ENCODE measurements at places on chromosomes 1 and 21. TPM values are rescaled to one million over a fixed set of nuclear protein-coding genes. Genes with fewer than 3 reads are reported as not detected.

The SERPINC1 gene
- 0.34 TPM for total RNA-seq

The HSD3B1 gene
- total RNA-seq = not detected

The SMIM1 gene
- not detected for total RNA-seq

The OR2T29 gene
- total RNA-seq = not detected

The MECR gene
- 22.5 TPM for total RNA-seq

The MFSD2A gene
- 13.8 TPM for total RNA-seq

DNA sequence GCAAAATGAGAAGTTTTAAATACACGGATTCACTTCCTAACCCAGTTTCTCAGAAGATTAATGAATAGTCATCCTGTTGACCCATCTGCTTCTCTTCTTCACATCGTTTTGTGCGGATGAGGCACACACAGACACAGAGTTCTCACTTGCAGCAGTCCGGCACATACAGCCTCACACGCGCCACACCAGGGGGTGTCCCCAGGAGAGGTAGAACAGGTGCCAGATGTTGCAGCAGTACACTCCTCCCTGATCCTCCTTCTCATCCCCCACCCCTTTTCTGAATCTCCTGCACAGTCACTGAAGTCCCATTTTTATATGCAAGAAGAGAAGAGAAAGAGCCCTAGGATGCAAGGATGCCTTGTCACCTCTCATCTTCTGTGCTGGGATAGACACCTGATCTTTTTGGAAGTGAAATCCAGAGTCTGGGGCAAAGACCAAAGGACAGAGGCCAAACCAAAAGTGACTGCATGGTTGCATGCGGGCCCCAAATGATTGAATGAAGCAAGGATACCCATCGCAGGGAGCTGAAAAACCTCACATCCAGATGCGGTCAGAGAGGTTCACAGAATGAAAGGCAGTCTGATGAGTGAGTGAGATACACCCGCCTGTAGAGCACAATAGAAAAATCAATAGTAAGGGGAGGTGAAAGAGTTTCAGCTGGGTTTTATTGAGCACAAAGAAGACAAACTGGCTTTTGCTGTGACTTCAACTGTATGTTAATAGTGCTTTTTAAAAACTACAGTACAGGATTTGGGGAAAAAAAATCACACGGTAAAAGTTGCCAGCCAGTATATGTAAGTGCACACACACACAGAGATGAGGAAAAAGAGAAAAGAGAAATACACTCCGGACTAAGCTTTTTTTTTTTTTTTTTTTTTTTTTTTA lies 28.9 kb downstream of the PBX1 start:
- no peak for DNase-seq

GRCh38 chr1:156009404-156009803 lies 11.3 kb downstream of the SSR2 start:
- DNase-seq = no peak

DNA sequence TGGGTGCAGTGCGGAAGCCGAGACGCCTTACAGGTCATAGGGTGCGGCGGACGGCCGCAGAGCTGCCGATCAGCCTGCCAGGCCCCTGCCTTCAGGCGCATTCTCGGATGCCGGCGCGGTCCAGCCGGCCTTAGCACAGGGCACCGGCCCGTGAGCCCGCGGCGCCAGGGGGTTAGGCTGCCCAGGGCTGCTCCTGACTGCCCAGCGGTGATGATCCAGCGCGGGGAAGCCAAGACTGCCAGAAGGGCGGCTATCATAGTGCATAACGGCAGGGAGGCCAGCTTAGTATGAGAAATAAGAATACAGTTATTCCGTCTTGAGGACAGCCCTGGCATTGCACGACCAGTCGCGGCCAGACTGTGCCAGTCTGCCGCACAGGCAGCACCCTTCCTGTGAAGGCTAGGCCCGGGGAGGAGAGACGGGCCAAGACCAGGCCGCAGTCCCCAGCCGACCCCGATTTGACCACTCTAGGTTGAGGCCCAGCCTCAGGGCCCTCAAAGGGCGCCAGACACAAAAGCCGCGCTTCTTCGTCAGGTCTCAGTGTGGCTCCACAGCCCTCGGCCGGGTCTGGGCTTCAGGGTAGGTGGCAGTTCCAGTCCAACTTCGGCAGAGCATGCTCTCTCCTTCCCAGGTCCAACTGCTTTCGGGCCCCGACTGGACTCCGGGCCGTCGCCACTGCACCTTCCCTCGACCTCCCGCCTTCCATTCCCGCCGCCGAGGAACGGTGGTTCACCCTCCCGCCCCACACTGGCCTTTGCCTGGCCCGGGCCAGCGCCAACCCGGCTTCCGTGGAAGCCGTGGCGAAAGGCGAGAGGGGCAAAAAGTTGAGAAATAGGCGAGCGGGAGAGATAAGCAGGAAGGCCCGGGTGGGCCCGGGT lies 829 bp downstream of the ALX3 start:
- no peak for DNase-seq

GRCh38 chr1:181149326-181150125 lies 61.0 kb downstream of the IER5 start:
- no peak for DNase-seq

DNA sequence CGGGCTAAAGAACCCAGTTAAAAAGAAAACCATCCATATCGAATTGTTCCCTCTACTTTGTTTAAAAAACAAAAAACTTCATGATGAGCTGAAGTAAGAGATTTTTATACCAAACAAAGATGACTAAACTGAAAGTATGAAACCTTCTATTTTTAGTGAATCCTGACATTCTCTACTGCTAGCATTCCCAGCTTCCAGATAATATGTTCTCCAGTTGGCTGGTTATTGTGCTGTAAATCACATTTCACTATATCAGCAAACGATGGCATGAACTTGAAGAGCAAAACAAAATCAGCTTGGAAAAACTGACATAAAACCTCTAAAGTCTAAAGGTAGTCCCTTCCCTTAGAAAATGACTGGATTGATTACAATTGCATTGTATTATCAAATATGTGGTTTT lies 68.1 kb upstream of the APP start:
- DNase-seq = no peak

GRCh38 chr1:52533713-52534112 lies 19.2 kb downstream of the TUT4 start:
- no peak for DNase-seq

- DNase-seq = no peak
Measured at GRCh38 chr21:15893902-15894301, 164.1 kb downstream of the USP25 start.

GRCh38 chr1:206448471-206448870 lies 21.8 kb upstream of the IKBKE start:
- DNase-seq = no peak

GRCh38 chr1:199279872-199280645 lies 641.2 kb downstream of the PTPRC start:
- DNase-seq = no peak

DNA sequence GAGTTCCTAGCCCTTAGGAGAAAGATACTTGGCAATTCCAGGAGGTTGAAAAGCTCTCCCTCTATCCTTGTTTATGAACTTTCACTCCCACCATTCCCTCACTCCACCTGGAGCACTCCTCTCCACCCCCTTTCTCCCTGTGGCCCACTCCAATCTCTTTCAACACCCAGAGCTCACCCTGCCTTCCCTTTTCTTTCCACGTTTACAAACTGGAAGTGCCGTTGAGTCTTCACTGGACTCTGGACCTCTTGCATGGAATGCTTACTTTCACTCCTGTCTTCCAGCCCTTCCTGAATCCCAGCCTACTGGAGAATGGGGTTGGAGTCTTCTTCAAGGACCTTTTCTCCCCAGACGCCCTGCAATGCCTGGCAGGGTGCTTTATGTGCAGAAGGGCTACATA lies 198.5 kb downstream of the RHOU start:
- DNase-seq = no peak

- no peak for DNase-seq
Measured at GRCh38 chr1:192147696-192148095, 10.6 kb upstream of the RGS18 start.

GRCh38 chr21:45305836-45306235 lies 18.1 kb upstream of the POFUT2 start:
- DNase-seq = no peak

DNA sequence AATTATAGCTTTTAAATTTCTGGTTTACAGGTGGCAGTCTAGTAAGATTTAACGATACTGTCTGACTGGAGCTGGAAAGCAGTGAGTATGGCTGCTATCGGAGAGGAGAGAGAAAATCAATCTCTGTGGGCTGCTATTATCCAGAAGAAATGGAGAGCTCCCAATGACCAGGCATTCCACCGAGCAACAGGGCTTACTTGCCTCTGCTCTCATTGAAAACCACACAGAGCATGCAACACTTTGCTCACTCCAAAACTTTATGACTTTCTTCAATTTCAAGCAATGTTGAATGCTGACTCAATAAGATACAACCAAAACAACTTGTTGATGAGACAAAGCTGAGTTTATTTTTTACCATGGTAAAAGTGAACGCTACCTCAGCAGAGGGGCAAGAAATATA lies 337.0 kb upstream of the NCAM2 start:
- no peak for DNase-seq

- DNase-seq = no peak
Measured at GRCh38 chr1:214707306-214708087, 104.5 kb downstream of the CENPF start.

DNA sequence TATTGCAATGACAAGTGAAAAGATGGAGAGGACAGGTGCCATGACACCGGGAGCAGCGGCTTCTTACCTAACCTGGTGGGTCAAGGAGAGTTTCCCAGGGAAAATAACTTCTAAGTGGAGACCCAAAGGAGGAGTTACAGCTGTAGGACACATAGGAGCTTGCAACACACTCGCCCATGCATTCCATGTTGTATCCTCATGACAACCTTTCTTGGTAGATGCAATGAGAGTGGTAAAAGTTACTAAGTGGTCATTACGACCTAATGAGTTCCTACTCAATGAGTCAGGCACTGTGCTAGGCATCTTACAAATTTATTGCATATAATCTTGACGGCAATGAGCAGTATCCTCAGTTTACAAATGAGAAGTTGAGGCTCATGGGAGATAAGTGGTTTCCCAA lies 119.5 kb upstream of the HOOK1 start:
- no peak for DNase-seq

GRCh38 chr1:199799116-199799515 lies 228.4 kb upstream of the NR5A2 start:
- DNase-seq = no peak

DNA sequence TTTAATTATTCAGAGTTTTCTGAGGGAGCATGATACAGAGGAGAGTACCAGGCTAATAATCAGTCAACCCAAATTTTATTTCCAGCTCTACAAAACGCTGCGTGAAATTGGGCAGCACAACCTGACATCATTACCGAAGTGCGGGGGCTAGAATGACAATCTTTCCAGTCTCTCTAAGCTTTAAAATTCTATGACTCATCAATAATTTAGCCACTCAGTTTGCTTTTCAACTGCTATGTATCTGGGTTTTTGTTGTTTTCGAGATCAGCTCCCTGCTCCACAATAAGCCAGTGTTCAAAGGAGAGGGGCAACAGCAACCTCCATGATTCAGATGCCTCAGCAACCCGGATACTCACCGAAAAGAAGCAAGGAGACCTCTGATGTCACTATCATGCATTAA lies 13.9 kb downstream of the SORT1 start:
- DNase-seq = no peak

DNA sequence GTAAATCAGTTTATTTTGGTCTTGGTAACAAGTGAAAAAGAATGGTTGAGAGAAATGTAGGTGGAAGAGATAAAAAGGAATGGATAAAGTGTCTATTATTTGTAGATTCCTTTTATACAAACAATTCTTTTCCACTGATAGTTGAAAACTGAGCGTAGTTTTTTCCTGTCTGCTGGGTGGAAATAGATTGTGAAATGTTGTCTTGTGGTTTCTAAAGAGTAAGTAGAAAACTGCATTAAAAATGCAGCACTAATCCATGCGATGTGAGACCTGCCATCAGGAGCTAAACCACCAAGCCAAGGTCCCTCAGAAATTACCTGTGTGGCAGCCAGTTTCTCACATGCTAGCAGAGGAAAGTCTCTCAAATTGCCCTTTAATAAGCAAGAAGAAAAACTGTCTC lies 103.2 kb upstream of the SLC44A3 start:
- DNase-seq = no peak

DNA sequence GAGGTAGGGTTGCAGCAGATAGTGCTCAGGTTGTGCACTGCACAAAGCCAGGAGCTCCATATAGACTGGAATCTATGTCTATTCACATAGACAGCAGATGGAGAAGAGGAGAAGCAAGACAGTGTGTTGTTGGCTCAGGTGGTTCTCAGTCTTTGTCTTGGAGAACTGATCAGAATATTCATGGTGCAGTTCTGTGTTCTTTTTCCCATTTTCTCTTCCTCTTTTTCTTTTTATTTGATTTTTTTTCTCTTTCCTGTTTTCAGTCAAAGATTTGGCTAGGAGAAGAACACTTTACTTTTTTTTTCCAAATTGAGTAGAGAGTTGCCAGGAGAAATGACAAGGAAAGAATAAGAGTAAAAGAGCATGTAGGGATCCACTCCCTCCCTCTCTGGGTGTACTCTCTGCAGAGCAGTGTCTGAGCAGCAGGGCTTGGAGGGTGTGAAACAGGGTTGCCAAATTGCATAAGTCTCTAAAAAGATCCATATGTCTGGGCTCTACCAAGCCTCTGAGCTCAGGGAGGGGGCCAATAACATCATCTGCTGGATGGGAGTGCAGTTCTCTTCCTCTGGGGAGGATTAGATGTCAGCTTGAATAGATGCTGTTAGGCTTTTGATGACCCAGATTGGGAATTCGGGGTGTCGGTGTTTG lies 8.7 kb upstream of the CD34 start:
- no peak for DNase-seq

- no peak for DNase-seq
Measured at GRCh38 chr1:94951046-94951445, 24.1 kb upstream of the CNN3 start.

DNA sequence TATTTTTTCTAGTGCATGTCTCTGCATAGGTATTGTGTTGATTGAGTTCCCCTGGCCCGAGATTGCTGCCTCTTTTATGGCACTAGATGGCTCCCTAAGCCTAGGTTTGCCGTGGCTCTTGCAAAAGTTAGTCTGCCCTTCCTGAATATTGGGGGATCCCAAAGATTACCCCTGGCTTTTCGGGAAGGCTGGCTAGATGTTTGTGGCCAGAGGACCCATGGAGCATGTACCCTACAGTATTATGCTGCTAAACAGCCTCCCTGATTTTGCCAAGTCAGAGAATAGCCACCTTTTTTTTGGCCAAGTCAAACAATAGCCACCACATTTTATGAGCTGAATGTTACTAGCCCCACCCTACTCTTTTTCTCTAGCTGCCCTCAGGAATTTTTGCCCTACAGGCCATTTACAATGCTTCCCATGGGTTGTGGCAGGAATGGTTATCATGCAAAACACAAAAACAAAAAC lies 343.2 kb downstream of the OLFM3 start:
- no peak for DNase-seq

GRCh38 chr1:16315437-16315836 lies 36.8 kb downstream of the FBXO42 start:
- no peak for DNase-seq

- no peak for DNase-seq
Measured at GRCh38 chr1:147384804-147385203, 142.3 kb downstream of the CHD1L start.

DNA sequence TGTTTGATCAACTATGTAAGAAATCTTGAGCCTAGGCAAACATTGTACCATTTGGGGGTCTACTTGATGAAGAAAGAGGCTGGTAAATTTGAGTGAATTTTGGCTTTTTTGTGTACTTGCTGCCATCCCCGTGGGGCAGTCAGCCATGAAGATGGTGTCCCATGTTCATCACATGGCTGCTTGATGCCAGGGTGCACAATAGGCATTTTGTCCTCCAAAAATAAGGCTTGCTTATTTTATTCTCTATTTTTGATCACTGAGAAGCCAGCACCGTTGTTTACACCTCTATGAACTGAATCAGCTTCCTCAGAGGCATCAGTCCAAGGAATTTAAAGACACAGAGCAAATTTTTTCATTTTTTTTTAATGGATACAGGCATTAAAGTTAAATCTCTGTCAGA lies 1195.7 kb downstream of the AMY1C start:
- no peak for DNase-seq

All from SJSA1 (cell line).